ENCODE measurements at places on chromosomes 4 and X.

- DNase-seq = peak; percentile 82
Measured at GRCh38 chr4:4856071-4857000, 3.1 kb upstream of the MSX1 start.

- DNase-seq = peak; percentile 58
Measured at GRCh38 chr4:184102488-184102887, 115.2 kb downstream of the ENPP6 start.

DNA sequence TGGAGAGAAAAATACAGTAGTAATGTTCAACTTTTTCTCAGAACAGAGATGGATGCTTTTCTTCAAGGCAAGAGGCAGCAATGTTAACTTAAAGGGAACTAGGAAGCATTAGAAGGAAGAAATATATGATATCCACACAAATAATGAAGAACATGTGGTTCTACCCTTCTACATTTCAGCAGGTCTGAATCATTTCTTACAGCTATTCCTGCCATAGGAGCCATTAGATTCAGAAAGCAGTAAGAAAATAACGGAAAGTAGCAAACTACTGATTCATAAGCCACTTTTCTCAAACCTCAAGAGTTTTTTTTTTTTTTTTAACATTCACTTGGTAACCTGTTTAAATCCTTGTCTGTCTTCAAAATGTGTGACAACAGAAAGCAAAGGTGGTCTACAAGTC is 1251.6 kb upstream of the AGA start:
- no peak for DNase-seq

- DNase-seq = no peak
Measured at GRCh38 chr4:55012363-55013230, 112.8 kb downstream of the KDR start.

DNA sequence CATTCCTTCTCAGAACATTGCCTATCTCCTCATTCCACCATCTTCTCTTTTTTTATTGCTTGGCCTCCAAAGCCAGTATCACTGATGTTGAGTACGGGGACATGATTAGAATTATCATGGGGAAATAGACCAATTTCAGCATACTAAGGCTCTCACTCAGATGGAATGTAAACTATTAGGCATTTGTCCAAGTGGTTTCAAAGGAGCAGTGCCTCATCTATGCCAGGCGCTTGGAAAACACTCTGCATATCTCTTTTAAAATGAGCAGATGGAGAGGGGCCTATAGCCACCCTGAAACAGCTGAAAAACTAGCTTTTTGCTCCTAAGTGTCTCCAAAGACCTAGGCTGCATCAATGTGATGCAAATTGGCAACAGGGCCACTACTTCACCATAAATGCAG is 150.8 kb upstream of the DIPK2B start:
- DNase-seq = no peak

DNA sequence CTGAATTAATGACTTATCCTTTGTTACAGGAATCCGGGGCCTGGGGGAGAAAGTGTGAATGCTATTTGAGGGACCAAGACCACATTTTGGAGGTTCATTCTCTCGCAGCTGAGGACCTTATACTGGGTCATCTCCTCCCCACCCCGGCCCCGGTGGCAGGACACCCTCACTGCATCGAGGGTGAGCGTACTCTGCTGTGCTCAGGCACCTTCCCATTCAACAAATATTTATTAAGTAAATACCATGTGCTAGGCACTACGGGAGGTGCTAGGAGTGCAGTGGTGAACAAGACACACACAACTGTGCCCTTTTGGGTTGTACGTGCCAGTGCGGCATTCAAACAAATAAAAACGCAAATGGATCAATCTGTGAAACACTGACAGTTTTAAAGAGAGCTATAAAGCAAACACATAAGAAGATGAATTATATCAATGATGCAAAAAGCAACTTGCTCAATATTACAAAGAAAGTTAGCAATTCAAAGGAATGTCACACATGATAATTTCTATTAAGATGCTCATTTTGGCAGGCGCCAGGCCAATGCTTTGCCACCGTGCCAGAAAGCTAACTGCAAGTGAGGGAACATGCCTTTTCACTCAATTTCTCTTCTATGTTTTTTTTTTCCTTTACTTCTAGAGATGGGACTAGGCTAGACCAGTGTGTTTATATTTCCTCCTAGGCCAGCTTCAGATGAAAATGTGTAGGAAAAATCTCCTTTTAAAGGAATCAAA is 24.6 kb downstream of the ADGRG2 start:
- DNase-seq = no peak

DNA sequence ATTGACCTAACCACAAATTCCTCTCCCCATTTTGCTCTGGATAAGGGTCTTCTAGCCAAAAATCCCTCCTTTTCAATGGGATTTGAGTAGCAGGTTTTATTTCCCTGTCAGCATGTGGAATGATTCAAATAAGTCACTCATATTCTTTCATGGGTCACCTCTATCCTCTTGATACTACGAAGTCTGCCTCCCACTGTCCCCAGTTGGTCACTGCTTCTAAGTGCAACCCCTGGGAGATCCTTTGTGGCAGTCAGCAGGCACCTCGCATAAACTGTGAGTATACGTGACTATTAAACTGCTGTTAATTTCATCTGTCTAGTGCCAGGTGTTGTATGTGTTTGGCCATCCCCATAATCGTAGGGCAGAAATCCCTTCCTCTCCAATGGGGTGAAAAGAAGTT is 1667.9 kb upstream of the PCDH7 start:
- no peak for DNase-seq

- DNase-seq = no peak
Measured at GRCh38 chr4:174794543-174795094, 34.4 kb downstream of the GLRA3 start.

DNA sequence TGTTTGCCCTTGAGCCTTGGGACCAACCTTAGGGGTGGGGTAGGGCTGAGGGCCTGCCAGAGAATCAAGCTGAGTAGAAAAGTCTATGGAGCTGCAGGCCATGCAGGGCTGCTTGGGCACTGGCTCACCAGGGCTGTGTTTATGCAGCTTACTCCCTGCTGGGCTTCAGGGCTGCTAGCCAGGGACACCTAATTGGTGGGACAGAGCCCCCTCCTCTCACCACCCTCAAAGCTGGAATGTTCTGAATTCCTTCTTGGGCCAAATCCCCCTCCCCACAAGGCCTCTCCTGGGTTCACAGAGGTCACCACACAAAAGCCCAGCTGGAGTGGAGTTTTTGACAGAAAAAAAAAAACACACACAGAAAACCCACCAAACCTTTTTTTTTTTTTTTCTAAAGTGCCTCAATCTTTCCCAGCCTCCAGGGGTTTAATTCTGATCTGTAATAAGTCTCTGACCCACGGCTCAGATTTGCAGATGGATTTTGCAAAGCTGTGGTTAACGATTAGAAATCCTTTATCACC is at the start of gene CLDN2:
Gene CLDN2, plus strand, starts transcription at position 471 of the 521 bp plus-strand sequence. CDS start 7,827 bp downstream, outside the sequence.
- DNase-seq = no peak
